ENCODE measurements at places on chromosomes 3 and 15.
A peak's percentile ranks its signal among the peaks of the same experiment; 100 is the strongest.

- DNase-seq, result no peak
Measured at GRCh38 chr3:18239674-18240073, 185.5 kb downstream of the SATB1 start.

- no peak for DNase-seq
Measured at GRCh38 chr15:87570206-87570605, 686.3 kb downstream of the NTRK3 start.

- DNase-seq, result no peak
Measured at GRCh38 chr3:12420393-12420792, 63.9 kb upstream of the TSEN2 start.

DNA sequence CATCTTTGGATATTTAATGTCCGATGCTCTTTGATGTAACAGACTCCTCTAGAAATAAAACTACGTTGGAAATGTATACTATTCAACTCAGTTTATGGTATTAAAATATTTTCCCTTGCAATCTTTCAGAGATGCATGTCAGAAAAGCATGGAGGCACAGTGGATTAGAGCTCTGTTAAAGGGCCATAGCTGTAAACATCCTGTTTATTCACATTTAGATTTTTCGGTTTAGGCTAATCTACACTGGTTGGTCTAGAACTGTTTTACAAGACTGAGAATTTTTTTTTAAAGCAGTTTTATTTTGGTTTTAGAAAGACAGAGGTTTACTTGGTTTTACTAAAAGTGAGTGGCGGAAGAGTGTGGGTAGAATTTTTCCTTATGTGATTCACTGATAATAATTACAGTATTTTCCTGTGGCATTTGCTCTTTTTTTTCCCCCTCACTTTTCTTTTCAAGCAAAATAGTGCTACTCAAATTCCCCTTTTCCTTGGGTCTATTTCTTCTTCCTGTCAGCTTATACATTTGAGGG is 132.1 kb downstream of the IL1RAP start:
- no peak for DNase-seq

- no peak for DNase-seq
Measured at GRCh38 chr3:9553021-9553947, at the start of gene LHFPL4. LHFPL4 (minus strand) TSS chr3:9553822; CDS start chr3:9552679, 1,143 bp downstream.

DNA sequence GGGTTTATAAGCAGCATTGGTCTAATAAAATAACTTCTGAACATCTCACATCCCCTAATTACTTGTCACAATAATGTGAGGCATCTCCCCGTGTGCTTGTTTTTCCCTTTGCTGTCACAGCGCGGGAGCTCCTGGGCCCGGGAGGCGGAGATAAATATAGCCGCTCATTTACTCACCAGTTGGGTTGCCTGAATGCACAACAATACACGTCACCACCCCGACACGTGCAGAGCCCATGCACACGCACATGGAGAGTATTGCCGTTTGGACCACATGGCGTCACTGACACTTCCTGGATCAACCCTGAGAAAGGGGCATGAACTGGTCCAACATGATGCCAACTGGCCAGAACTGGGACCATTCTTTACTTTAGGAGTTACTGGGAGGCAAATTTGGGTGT is 76.2 kb downstream of the MRPL46 start:
- DNase-seq, result no peak

DNA sequence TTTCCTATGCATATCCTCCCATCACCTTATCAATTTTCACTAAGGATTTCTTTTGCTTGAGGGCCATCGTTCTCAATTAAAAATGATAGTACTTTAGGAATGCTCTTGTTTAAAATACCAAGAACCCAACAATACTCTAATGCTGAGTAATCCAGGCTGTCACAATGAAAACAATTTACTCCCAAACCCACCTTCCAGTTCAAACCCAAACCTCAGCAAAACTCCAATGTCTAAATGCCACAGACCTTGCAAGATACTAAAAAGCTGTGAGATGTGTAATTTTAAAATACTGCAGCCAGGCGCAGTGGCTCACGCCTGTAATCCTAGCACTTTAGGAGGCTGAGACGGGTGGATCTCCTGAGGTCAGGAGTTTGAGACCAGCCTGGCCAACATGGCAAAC is 889.8 kb downstream of the ROBO1 start:
- no peak for DNase-seq

DNA sequence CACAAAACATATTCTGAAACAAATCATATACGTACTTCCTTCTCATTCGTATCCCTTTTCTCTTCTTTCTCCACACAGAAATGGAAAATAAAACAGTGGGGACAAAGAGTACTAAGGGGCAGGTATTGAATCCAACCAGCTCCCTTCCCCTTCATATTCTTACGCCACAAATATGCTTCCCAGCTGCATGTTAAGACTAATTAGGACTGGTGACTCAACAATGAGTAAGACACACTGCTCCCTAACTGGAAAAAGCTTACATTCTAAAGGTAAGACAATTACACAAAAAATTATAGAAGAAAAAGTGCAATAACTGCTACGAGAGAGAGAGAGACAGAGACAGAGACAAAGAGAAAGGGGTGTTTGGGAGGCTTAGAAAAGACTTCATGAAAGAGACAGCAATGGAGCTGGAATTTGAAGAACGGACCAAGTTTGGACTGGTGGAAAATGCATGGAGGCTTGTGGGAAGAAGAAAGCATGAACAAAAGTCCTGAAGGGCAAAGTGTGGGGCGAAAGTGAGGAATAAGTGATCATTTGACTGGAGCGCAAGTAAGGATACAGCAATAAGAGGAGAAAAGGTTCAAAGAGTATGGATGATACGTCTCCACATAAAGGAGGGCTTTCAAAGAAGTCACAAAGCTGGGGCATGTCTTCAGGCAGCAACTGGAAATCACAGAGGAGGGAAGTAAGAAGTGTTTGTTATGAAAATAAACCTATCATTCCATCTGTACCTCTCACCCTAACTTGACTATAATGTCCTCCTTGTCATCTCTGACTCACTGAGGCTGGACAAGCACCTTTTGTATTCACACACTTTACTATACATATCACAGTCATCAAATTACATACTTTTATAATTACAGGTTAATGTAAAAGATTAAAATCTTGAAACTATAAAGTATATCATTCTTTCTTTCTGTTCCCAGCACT is 49.2 kb downstream of the RYK start:
- DNase-seq, result no peak

GRCh38 chr3:30681649-30682211 is 75.3 kb downstream of the TGFBR2 start:
- no peak for DNase-seq

- DNase-seq, result no peak
Measured at GRCh38 chr15:94075349-94075748, 156.0 kb upstream of the MCTP2 start.

GRCh38 chr3:66405701-66406091 is 95.1 kb downstream of the LRIG1 start:
- no peak for DNase-seq

GRCh38 chr15:68272721-68273271 is 4.7 kb upstream of the FEM1B start:
- no peak for DNase-seq

DNA sequence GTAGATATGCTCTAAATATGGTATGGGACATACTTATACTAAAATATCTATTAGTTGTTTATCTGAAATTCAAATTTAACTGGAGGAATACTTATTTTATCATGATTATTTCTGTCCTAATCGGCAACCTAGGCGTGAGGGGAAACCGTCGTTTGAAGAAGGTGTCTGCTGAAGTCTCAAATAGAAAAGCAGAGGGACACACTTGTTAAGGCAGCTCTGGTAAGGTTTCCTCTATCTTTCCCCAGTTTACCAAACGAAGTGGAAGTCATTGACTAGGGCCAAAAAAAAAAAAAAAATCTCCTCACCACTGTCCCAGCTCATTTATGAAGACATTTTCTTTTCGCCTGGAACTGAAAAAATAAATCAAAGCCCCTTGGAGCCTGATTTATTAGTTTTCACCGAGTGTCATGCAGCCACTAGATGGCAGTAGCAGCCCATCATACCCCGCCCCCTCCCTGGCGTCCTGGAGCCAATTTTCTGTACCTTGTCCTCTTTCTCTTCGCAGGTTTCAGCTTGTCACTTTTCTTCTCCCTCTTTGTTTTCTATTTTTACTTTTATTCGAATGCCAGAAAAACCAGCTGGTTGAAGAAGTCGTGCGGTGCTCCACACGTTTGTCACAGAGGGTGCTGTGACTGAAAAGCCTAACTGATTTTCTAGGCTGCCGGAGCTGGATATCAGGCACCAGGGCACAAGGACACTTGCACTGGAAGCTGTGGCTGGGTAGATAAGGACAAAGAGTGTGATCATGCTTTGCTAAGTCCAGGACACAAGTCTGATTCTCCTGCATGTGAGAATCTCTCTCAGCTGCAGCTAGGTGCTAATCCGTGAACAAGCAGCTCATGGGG is 238.7 kb downstream of the ZPLD1 start:
- peak; percentile 54 for DNase-seq

DNA sequence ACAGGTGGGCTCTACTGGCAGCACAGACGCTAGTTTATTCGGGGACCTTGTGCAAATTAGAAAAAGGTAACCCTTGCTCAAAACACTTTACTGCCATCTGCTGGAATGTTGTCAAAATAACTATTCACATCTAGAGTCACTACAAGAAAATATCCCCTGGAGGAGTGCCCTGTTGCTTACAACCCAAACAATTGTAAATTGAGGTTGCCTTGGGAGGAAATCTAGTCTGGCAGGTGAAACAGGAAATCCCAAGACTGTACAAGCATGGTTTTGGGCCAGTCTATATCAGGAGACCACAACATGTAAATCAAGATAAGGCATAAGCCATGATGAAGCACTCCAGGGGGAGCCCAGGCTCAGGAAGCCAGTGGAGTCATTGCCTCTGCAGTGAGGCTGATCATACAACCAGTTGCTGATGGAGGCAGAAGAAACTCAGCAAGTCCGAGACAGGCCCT is 136.8 kb upstream of the ACP3 start:
- DNase-seq, result no peak

DNA sequence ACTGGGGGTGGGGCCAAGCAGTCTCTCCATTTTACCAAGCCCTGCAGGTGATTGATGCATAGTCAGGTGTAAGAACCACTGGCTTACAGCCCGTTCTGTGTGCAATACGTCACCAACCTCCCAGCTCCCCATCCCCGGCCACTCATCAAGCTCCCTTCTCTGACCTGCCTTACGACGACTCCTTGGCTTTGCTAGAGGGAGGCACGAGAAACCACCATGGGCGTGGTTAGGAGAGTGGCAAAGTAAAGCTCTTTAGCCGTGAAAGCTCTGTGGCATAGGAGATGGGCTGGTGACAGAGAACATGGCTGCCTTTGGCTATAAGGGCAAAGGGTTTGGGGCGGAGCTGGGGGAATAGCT is 109.1 kb downstream of the BDH1 start:
- DNase-seq, result no peak

GRCh38 chr3:16893618-16894200 is 9.0 kb downstream of the PLCL2 start:
- DNase-seq, result no peak

DNA sequence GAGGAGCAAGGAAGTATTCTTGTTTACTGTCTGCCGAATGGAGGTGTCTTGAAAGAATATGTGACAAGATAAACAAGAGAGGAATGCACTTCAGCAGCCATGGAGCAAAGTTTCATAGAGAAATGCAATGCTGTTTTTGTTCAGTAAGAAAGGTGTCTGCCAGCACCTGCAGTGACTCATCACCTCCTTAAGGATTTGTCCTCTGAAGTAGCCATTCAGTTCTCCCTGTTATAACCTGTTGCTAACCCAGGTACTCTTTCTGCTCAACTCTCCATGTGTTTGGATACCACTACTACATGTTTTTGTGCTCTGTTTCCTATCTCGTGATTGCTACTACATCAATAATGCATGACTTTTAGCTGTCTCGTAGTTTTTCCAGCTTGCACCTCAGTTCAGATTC is 328.9 kb downstream of the CHL1 start:
- no peak for DNase-seq

DNA sequence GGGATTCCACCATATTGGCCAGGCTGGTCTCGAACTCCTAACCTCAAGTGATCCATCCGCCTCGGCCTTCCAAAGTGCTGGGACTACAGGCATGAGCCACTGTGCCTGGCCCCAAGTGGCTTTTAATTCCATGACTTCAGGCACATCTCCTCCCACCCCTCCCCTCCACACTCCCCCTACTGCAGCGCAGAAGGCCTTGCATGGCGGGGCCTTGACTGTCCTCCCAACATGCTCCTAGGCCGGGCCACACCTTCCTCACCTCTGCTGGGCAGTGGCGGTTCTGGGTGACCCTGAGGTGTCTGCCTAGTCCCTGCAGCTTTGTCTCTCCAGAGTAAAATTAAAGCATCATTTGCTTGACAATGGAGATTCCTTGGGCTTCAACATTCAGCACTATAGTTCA is 6.9 kb downstream of the LYSMD4 start:
- DNase-seq, result no peak

- no peak for DNase-seq
Measured at GRCh38 chr15:101243420-101243819, 8.4 kb downstream of the CHSY1 start.

DNA sequence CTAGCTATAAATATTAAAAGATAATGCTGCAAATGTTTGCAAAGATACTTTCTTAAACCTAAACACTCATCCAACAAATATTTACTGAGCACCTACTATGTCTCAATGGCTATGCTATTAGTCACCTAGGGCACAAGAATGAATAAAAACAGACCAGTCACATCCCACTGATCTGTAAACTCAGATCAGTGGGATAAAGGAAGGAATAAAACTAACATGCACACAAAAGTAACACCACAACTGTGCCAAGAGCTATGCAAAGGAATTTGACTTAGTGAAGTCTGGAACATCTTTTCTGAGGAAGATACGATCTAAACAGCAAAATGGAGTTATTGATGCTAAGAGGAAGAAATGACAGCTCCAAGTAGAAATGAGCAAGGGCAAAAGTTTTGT is 56.6 kb downstream of the CBLB start:
- no peak for DNase-seq

- DNase-seq, result peak; percentile 17
Measured at GRCh38 chr3:13479332-13479581, 849 bp upstream of the HDAC11 start.

- DNase-seq, result no peak
Measured at GRCh38 chr3:129592381-129593131, 13.9 kb downstream of the PLXND1 start.

- no peak for DNase-seq
Measured at GRCh38 chr15:42612367-42612912, 37.0 kb downstream of the STARD9 start.

GRCh38 chr3:51935886-51936755 is 5.6 kb downstream of the RRP9 start:
- no peak for DNase-seq

GRCh38 chr15:36694574-36694973 is 115.1 kb downstream of the CDIN1 start:
- DNase-seq, result no peak

GRCh38 chr15:71259866-71260265 is 144.6 kb downstream of the THSD4 start:
- DNase-seq, result no peak

- no peak for DNase-seq
Measured at GRCh38 chr3:175356899-175357324, 497.8 kb downstream of the NAALADL2 start.

- DNase-seq, result no peak
Measured at GRCh38 chr15:79373113-79373512, 59.0 kb upstream of the MINAR1 start.
